Fibroblast of skin of left biceps (primary cell): ENCODE measurements at places on chromosomes 7 and 10.

GRCh38 chr7:117803476-117803875 lies 69.8 kb downstream of the CTTNBP2 start:
- DNase-seq, result no peak

GRCh38 chr10:86419101-86419500 lies 52.5 kb upstream of the GRID1 start:
- no peak for DNase-seq

DNA sequence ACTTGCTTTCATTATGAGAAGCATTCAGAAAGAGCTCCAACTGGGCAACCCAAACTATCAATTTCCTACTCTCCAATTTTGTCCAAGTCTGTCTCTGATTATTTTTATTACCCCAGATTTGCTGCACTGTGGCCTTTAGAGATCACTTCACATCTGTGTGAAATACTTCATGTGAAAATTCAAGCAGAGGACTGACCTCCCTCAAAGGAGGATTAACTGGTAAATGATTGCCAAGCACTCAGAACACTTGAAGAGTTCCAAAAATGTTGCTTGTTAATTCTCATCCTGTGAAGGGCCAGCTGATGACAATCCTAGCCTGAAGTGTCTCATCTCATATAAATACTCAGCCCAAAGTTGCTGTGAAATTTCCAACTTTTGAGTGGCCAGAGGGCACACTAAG lies 182.8 kb upstream of the DGKB start:
- peak; percentile 54 for DNase-seq

DNA sequence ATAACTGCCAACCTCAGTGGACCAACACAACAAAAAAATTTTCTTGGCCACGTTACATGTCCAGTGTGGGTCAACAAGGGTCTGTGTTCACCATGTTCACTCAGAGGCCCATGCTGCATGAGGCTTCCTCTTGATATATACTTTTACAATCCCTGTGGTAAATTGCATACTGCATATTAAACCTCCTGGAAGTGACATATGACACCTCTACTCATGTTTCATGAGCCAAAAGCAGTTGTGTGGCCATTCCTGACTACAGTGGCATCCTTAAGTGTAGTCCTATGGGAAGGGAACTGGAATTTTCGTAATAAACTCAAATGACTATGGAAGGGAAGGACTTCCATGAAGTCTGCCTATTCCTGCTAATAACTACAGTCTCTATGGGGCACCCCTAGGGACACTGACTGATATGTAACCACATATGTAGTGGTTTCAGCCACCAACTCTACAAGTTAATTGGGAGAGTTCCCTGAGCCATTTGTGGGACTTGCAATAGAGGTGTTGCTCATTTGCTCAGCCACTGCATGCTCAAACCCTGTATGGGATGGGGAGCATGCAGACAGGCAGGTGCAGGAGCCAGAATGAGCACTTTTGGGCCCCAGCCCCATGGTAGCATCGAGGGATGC lies 9.7 kb downstream of the DYNC1I1 start:
- DNase-seq, result no peak

- no peak for DNase-seq
Measured at GRCh38 chr10:76050291-76050625, 618.8 kb downstream of the LRMDA start.

DNA sequence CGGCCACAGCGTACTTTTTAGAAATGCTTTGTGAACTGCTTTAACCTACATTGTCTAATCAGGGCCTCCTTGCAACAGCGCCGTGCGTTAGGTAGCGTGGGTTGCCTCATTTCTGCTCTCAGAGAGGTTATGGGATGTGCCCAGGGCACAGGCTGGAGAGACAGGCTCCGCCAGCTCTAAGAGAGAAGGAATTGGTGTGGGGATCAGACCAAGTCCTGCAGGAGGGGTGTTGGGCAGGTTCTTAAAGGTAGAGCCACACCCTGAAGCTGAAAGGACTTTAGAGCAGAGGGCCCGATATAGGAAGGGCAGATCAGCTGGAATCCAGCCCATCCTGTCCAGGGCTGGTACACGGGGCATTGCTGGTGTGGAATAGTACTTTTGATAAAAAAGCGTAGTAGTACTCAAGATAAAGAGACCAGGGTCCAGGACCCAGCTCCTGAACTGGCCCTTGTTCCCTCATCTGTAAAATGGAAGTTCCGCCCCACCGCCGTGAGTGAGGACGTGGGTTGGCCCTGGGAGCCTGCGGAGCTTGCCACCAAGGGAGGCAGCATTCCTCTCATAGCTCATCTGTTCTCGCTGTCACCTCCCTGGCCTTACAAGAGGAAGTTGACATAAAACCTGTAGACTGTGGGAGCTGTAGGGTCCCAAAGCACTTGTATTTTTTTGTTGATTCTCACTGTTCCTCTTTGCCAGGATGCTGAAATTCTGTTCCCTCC lies 37.2 kb downstream of the TMEM120A start:
- DNase-seq, result no peak

DNA sequence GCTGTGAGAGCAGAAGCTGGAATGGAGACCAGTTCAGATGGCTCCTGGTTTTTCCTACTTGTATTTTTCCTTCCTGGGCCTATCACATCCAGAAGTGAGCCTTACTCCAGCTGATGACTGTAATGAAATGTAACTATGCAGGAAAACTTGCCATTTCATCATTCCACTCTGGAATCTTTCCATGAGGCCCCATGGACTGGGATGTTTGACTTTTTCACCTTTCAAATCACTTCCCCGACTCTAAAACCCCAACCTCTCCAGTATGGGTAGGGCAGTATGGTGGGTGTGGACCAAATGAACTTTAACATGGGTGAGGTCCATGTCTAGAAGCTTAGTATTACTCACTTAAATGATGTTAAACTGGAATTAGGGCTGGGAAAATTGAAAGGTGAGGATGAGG lies 40.3 kb upstream of the DLD start:
- DNase-seq, result no peak

- no peak for DNase-seq
Measured at GRCh38 chr7:15407910-15408309, 153.9 kb downstream of the AGMO start.

- no peak for DNase-seq
Measured at GRCh38 chr7:115477193-115477651, 553.3 kb downstream of the TFEC start.

DNA sequence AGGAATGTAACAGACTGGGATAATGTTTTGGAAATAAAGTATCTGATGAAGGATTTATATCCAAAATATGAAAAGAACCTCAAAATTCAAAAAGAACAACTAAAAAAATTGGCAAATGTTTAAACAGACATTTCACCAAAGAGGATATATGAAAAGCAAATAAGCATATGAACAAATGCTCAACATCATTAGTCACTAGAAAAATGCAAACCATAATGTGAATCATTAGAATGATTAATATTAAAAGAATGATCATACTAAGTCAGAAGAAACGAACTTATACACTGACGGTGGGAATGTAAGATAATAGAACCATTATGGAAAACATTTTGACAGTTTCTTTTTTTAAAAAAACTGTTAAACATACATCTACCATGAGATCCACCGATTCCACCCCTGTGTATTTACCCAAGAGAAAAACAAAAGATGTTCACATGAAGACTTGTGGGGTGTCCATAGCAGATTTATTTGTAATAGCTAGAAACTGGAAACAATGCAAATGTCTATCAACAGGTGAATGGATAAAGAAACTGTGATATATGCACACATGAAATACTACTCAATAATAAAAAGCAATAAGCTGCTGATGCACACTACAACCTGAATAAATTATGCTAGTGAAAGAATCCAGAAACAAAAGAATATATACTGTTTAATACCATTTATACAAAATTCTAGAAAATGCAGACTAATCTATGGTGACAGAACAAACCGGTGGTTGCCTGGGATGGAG lies 35.7 kb downstream of the PRKG1 start:
- peak; percentile 76 for DNase-seq

GRCh38 chr7:150946421-150947240 lies 31.5 kb downstream of the KCNH2 start:
- DNase-seq, result no peak

- no peak for DNase-seq
Measured at GRCh38 chr10:88858491-88858890, 6.8 kb upstream of the ANKRD22 start.

GRCh38 chr10:78934532-78934898 lies 134.3 kb upstream of the ZMIZ1 start:
- no peak for DNase-seq

DNA sequence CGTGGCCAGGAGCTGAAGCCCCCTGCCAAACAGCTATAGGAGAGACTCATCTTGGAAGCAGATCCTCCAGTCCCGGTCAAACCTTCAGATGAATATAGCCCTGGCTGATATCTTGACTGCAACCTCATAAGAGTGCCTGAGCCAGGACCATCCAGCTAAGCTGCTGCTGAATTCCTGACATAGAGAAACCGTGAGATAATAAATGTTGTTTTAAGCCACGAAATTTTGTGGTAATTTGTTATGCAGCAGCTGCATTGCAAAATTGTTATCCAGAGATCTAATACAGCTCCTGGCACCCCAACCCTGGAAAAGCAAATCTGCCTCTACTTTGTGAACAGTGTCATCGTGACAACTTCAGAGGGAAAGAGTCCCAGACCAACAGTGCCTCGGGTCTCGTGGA lies 119.9 kb downstream of the CREB5 start:
- no peak for DNase-seq

DNA sequence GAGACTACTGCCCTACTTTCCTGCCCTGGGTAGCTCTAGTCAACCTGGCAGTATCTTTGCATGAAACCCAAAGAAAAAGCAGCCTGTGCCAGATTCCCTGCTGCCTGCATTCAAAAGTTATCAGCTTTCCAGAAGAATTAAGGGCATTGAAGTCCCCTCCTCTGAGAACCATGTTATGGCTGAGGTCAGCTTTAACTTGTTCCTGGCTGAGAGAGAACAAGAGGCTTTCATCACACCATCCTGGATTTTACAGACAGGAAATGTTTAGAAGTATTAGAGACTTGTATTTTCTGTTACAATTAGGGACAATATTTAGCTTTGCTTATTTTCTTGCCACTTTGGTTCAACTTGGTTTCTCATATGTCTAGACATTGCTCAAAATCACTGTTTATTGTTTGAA lies 238.8 kb downstream of the ARL4A start:
- no peak for DNase-seq
